ENCODE measurements at places on chromosomes 13 and 19.

DNA sequence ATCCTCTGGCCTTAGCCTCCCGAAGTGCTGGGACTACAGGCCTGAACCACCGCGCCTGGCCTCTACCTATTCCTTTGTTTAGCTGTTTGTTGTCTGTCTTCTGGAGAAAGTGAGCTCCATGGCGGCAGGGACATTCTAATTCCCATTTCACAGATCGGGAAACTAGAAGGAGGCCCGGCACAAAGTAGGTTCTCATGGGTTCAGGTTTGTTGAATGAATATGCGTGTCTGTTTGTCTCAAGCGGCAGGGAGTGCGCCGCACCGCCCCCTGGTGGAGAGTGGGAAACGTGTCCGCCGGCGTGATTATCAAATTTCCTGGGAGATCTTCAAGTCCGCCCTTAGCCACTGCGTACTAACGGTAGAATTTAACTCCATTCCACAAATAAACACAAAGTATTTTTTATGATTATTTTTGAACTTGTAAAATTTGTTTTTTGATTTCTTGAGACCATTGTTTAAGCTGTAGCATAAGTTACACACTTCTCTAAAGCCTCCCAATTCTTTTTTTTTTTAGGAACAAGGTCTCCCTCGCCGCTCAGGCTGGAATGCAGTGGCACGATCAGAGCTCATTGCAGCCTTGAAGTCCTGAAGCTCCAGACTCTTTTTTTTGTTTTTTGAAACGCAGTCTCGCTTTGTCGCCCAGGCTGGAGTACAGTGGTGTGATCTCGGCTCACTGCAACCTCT is 8.9 kb upstream of the CCDC9 start:
- DNase-seq, result peak; percentile 72

DNA sequence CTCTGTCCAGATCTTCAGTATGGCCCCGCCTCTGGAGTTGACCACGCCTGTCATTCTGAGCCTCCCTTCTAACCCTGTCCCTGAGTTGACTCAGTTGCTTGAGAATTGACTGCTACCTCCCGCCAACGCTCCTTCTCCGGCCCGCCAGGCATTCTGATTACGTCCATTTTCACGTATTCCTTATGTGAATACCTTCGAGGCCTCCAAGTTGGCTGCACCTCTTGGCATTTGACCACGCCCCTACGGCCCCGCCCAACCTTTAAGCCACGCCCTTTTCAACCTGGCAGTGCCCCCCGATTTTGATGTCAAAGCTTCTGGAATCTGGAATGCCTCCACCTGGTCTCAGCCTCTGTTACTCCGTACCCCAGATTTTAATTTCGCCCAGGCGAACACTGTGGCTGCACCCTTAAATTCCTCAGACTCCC is 1.7 kb upstream of the EML2 start:
- no peak for DNase-seq

GRCh38 chr13:90238413-90238812 is 1109.1 kb upstream of the MIR17HG start:
- DNase-seq, result no peak

DNA sequence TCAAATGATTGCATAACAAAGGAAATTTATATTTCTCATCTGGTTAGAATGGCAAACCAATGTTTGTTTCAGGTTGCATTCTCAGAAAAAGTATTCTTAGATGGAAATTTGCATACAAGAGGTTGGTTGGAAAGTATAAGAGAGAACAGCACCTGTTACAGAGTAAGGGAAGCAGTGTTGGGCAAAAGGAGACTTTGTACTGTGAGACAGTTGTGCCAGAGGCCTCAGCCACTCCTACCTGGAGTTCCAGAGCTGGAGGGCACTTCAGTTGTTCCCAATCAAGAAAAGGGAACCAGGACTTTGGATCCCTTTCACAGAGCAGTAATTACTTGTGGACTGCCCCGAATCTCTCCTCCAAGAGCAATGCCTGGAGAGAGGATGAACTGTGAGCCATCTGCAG is 81.8 kb downstream of the SPRY2 start:
- no peak for DNase-seq

GRCh38 chr19:35946203-35946602 is 10.0 kb downstream of the LRFN3 start:
- DNase-seq, result no peak

GRCh38 chr13:74134777-74135325 is 647 bp upstream of the KLF12 start:
- DNase-seq, result peak; percentile 49

- no peak for DNase-seq
Observed at GRCh38 chr13:25180775-25181537, 8.9 kb upstream of the AMER2 start.

GRCh38 chr13:111115965-111116521 is 933 bp downstream of the ARHGEF7 start:
- DNase-seq, result peak; percentile 90

DNA sequence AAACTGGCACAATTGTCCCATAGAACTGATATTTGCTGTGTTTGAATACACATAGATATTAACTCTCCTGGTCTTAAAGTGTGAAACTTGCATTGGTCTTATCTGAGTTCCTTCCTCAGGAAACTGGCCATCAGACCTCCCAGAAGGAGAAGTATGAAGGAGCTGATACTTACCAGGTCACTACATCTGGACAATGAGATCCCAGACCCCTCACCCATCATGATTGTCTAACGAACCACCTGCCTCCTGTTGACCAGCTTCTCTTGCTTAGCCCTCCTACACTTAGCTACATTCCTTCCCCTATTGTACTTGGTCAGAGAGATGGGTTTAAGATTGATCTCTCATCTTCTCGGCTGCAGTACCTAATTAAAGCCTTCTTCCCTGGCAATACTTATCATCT is 413.3 kb downstream of the KCTD12 start:
- no peak for DNase-seq

- no peak for DNase-seq
Observed at GRCh38 chr13:95535243-95535642, 17.3 kb upstream of the CLDN10 start.
